ENCODE measurements at places on chromosomes 3 and 15. TPM values are rescaled to one million over a fixed set of nuclear protein-coding genes. Genes with fewer than 3 reads are reported as not detected.

LMAN1L gene
- polyA plus RNA-seq: not detected

PLSCR5 gene
- polyA plus RNA-seq: not detected

SLC6A1 gene
- polyA plus RNA-seq: 1.3 TPM

PSMD2 gene
- 212 TPM for polyA plus RNA-seq

MYO5C gene
- polyA plus RNA-seq: 5.5 TPM

IGSF10 gene
- polyA plus RNA-seq: 0.89 TPM

DPPA2 gene
- polyA plus RNA-seq: 1.6 TPM

SLC24A5 gene
- polyA plus RNA-seq: 0.23 TPM

ROPN1 gene
- polyA plus RNA-seq: not detected

GOLGA6L4 gene
- polyA plus RNA-seq: 16.3 TPM

NR2F2 gene
- polyA plus RNA-seq: 726 TPM

SMCO1 gene
- not detected for polyA plus RNA-seq

ACTRT3 gene
- polyA plus RNA-seq: 3.4 TPM

CELSR3 gene
- 1.1 TPM for polyA plus RNA-seq

FANCD2OS gene
- 0.52 TPM for polyA plus RNA-seq

CCR9 gene
- polyA plus RNA-seq: 0.23 TPM

SEMA7A gene
- polyA plus RNA-seq: 6.8 TPM

Measured in left renal pelvis (tissue), 4 donors.